ENCODE measurements at places on chromosomes 5 and 9.

GRCh38 chr5:81398741-81399140 is 4.8 kb upstream of the ACOT12 start:
- DNase-seq, result no peak

- DNase-seq, result no peak
These were observed 10.4 kb upstream of the SHROOM1 start for GRCh38 chr5:132840896-132841295.

DNA sequence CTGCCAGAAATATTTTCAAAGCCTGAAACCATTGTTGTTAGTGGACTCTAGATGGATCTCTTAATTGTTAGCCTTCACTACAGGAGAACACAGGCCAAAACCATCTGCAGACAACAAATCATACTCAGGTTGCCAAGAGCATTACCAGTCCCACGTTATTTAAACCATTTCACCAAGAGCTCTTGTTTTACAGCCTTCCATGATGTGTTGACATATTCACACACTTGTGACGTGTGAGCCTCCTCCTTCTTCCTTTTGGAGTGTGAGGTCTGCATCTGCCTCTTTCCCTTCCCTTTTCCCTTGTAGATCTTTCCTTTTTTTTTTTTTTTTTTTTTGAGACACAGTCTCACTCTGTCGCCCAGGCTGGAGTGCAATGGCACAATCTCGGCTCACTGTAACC is 279.0 kb downstream of the AUH start:
- no peak for DNase-seq

- no peak for DNase-seq
These were observed 5.8 kb upstream of the FCN1 start for GRCh38 chr9:134923466-134923865.

DNA sequence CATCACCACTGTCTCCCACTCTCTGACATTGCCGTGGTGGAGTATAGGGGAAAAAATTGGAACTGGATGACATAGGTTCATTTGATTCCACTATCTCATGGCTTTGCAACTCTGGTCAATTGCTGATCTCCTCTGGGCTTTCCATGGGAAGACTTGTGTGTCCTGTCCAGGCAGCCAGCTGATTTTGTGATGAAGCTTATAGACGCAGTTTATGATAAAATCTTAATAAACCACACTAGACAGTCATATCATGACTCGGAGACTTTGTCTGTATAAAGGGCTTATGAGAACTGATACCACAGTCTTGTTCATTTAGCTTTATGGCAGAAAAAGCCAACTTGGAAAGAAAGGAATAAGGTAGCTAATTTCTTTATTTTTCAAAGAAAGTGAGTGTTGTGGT is 296.5 kb downstream of the MAST4 start:
- DNase-seq, result no peak

- DNase-seq, result no peak
These were observed 10.9 kb downstream of the DAB2IP start for GRCh38 chr9:121662359-121662758.

GRCh38 chr5:112417931-112418658 is 982 bp downstream of the EPB41L4A start:
- DNase-seq, result no peak

DNA sequence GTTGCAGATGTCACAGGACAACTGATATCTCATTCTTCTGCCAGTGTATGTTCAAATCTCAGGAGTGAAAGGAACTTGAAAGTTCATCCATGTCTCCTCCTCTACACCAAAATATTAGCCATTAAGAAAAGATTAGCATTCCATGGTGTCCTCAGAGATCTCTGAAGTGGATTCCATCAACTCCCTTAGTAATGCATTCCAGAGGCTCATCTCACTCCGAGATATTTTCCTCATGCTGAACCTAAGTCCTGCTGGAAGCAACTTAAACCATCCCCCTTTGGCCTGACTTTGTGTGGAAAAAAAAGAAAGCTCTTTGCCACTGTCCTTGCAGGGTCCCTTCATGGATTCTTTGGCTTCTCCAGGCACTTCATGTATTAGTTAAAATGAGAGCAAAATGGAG is 155.7 kb upstream of the ZNF462 start:
- DNase-seq, result no peak

- DNase-seq, result no peak
These were observed 17.2 kb downstream of the NKX2-5 start for GRCh38 chr5:173217626-173218397.

DNA sequence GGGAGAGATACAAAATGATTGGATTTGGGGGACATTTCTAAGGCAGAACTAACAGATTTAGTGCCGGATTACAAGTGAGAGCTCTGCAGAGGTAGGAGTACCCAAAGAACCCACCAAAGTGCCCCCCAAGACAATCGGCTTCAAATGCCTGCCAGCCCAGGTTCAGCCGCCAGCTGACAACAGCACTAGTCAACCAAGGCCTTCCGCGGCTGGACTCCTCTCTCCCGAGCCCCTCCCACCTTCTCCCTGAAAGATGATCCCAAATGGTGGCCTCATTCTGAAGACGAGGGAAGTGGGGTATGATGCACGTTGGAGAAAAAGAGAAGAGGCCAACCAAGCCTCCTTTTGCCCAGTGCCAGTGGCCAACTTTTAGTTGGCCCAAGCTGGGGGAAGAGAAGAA is 210.4 kb upstream of the SLC30A5 start:
- DNase-seq, result no peak

DNA sequence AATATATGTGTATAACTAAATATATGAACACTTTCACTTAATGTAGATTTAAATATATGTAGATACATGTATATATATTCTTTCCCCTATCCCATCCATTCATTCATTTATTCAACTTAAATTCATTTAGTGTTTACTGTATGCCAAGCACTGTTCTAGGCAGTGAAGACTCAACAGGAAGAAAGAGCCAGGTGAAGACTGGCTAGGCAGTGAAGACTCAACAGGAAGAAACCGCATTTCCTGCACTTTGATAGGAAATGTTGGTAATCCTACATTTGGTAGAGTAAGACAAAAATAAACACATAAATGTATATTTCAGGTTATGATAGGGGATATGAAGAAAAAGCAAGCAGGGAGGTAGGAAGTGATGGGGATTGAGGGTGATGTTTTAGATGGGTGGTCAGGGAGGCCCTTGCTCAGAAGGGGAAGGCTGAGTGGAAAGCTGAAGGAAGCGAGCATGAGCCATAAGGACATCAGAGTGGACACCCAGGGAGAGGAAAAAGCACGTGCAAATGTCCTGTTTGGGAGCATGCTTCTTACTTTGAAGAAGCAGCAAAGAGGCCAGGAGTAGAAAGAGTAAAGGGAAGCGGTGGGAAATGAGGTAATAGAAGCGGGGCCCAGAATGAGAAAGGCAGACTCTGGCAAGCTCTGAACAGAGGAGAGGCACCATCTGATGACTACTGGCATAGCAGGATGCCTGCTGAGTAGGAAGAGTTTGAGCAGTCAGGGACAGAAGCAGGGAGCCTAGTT is 227.8 kb upstream of the MAP3K1 start:
- DNase-seq, result no peak

- no peak for DNase-seq
These were observed 13.7 kb downstream of the DAB2 start for GRCh38 chr5:39411061-39411460.

- no peak for DNase-seq
These were observed 58.7 kb downstream of the ZNF354C start for GRCh38 chr5:179118756-179119414.

- DNase-seq, result no peak
These were observed 37.9 kb downstream of the PLEKHG4B start for GRCh38 chr5:129820-130219.

DNA sequence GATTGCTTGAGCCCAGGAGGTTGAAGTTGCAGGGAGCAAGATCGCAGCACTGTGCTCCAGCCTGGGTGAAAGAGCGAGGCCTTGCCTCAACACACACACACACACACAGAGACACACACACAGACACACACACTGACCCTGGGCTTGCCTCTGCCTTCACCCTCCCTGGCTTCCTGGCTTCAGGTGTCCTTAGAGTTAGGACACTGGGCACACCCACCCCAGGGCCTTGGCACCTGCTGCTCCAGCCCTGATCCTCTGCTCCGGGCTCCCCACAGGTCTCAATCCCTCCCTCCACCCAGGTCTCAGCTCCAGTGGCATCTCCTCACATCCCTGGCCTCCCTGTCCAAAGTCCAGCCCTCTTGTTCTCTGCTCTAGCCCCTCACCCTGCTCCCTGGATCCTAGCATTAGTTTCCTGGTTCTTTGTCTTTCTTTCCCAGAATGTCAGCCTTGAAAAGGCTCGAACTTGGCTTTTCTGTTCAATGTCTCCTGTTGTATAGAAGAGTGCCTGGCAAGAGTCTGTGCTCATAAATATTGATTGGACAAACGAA is 212.9 kb downstream of the C9orf50 start:
- no peak for DNase-seq

DNA sequence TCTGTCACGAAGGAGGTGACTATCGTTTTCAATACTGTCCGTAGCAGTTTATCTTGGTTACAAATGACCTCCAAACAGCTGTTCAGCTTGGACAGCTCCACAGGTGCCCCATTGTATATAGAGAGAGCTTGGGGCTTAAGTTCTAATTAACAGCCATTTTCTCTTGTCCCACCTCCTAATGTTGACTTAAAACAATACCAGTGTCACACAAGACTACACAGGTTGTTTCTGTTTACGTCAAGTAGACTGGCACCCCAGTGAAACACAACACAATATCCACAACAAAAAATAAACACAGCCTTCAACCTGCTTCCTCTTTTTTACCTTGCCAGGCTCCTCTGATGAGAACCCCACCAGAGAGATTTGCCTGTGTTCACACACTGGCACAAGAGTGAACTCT is 39.8 kb upstream of the TLE1 start:
- DNase-seq, result no peak

DNA sequence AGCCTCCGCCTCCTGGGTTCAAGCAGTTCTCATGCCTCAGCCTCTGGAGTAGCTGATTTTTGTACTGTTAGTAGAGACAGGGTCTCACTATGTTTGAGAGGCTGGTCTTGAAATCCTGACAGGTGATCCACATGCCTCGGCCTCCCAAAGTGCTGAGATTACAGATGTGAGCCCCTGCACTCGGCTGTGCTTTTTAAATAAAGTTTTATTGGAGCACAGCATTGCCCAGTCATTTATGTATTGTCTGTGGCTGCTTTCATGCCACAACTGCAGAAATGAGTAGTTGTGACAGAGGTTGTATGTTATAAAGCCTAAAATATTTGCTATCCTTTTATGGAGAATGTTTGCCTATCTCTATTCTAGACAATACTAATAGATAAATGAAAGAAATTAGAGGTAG is 169.2 kb downstream of the AOPEP start:
- DNase-seq, result no peak

DNA sequence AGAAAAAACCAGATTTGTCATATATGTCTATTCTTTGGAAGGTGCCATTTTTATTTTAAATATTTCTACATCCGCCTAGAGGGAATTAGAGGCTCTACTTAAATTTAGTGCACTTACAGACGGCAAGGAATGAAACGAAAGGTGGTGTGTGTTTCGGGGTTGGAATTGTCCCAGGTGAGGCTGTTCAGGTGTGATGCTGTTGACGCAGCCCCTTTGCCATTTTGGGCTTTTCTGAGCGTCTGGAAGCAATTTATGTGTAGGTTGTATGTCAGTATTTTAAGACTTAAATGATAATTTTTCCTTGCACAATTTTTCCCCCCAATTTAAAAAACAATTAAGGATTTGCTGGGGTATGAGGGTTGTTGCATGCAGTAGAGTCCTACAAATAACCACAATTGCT is 2.0 kb downstream of the TENT4A start:
- no peak for DNase-seq

DNA sequence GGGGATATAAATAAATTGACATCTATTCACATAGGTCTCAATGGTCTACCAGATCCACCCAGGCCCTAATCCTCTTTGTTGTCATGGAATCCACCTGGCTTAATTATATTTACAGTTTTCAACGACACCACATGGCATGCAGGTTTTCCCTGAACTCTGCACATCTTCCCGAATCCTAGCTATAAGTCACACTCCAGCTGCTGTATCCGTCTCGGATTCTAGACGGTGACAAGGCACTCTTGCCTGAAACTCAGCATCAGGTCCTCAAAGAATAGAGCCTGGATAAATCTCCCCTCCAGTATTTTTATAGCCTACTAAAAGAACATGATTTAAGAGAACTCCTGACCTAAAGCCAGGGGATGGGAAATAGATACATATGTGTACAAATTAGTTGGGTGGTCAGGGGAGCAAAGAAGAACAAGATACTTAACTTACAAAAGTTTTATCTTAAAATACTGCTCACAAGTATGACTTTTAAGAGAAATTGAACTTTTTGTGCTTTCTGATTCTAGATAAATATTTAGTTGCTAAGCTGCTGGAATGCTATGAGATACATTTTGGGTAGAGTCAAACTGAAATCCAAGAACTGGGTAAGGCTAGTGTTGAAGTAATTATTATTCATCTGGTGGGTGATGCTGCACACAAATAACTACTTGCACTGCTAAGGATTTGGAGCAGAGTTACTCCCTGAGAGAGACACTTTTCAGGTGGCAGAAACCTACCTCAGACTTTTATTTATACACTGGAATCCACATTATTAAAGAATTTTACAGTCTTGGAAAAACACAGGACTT is 187.3 kb downstream of the EFNA5 start:
- DNase-seq, result no peak

GRCh38 chr9:89626741-89627265 is 22.0 kb downstream of the GADD45G start:
- no peak for DNase-seq

- no peak for DNase-seq
These were observed 44.1 kb upstream of the STXBP1 start for GRCh38 chr9:127567730-127568617.

DNA sequence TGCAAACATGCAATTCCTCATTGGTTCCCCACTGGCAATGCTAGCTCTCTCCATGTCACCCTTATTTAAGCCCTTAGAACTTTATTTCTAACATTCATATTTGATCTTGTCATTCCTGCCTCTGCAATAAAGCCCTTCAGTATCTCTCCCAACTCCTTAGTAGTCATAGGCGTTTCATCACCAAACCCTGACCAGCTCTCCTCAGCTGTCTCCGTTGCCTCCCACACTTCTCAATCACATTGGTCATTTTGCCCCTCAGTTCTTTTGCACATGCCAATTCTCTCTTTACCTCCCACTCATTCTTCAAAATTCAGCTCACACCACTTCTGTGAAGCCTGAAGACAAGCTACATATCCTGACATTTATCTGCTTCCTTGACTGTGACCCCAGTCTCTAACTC is 2.8 kb upstream of the RUSC2 start:
- DNase-seq, result no peak

- no peak for DNase-seq
These were observed 31.8 kb downstream of the SEC61B start for GRCh38 chr9:99253772-99254431.

DNA sequence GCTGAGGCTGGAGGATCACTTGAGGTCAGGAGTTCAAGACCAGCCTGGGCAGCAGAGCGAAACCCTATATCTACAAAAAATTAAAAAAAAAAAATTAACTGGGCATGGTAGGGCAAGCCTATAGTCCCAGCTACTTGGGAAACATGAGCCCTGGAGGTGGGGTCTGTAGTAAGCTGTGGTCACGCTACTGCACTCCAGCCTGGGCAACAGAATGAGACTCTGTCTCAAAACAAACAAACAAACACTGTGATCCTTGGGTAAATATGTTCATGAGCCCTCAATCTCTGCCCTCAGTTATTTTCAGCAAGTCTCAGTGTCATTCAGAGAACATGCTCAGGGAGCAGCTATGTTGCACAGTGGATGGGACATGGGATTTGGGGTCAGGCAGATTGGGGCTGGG is 76.2 kb downstream of the PTTG1 start:
- DNase-seq, result no peak

GRCh38 chr9:98404237-98404636 is 148.8 kb upstream of the TBC1D2 start:
- DNase-seq, result no peak

- DNase-seq, result no peak
These were observed 517.3 kb upstream of the TLE4 start for GRCh38 chr9:79054500-79054899.
